ENCODE measurements at places on chromosomes 5 and 9.

DNA sequence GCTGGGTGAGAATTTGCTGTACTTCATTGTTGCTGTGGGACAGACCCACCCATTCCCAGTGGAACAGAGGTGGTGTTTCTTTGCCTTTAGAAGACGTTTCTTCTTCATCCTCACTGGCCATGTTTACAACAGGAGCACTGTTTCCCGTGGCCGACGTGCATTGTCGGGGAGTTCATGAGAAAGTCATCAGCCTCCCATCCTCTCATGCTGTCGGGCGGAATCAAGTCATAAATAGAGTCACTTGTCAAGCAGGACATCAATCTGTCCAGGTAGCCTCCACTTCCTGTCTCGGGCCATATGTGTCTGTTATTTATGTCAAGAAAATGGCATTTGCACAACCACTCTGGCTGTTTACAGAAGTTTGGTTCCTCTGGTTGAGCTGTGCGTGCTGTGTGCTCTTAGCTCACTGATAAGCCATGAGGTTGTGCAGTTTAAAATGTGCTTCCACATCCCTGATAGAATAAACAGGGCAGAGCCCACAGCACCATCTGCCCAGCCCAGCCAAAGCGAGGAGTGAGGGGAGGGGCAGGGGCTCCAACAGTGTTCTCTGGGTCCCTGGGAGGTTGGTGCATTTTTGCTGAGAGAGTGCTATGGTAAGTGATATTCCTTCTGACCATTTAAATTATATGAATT is 401.9 kb upstream of the IRX2 start:
- DNase-seq = no peak

DNA sequence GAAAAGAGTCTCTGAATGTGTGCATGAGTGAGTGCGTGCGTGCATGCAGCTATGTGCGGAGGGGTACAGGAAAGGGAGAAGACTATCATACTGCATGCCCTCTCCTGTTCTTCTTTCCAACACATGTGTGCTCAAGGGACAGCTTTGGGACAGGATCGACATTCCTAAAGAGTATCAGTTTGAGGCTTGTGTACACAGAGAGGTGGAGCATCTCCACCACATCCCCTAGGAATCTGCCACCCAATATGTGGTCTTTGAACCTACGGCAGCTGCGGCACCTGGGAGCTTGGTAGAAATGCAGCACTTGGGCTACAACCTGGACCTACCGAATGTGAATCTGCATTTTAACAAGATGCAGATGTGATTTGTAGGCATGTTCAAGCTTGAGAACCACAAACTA is 132.3 kb upstream of the GLRA1 start:
- DNase-seq = no peak

DNA sequence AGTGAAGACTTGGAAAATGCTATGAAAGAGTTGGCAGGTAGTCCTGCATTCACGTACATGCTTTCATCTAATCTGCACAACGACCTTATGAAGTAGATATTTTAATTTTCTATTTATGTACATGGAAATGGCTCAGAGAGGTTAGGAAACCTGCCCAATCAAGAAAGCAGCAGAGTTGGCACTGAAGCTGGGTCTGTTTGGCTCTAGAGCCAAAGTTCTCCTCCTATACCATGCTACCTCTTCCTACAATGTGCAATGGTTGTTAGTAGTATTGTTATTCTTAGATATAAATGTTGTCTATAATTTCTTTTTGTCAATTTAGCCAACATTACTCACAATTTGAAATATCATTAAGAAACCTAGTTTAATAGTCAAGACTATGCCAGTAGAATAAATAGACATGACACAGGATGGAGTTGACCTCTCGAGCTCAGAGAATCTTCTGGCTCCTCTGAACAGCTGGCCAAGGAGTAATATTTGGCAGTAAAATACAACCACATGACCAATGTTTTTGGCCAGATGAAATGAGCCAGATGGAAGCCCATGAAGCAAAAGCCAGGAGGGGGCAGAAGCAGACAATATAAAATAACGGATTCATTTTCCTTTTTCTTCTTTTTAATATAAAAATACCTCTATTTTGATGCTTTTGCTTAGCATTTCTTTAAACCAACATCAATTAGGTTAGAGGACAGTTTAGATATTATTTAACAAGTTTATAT is 542.3 kb downstream of the PDE4D start:
- no peak for DNase-seq

DNA sequence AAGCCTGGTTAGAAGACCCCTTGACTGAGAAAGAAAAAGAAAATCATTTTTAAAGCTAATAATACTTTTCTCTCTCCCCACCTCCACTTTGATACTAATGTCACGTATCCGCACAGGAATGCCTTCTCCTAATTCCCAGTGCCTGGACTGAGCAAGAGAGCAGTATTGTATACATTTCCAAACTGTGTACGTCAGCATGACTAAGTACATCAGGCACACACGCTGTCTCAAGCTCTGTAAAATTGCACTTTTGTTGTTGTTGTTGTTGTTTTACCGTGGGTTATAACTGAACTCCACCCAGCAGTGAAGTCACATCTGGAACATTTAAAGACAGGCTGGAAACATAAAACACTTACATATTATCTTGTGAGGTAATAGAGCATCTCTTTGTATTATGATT is 407.6 kb downstream of the DNAH5 start:
- DNase-seq = no peak

DNA sequence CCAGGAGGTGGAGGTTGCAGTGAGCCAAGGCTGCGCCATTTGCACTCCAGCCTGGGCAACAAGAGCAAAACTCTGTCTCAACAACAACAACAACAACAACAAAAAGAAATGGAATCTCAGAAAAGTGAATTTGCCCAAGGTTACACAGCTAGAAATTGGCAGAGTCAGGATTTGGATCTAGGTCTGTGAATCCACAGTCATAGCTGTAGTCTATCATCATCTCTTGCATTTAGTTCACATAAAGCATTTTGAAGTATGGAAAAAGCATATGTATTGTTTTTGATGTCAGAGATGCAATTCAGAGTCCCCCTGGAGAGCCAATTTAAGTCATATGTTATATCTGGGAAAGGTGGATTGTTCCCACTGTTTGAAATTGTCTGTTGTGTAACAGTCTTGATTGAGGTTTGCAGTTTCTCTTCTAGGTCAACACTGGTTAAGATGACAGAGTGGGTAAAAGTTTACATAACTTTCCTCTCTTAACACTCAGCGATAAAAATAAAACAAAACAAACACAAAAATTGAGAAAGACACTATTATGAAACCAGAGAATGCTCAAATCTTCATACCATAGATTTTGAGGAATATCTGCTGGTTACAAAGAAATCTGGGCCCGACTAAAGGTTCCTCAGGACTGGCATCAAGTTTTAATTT is 21.5 kb upstream of the GPR21 start:
- DNase-seq = no peak

DNA sequence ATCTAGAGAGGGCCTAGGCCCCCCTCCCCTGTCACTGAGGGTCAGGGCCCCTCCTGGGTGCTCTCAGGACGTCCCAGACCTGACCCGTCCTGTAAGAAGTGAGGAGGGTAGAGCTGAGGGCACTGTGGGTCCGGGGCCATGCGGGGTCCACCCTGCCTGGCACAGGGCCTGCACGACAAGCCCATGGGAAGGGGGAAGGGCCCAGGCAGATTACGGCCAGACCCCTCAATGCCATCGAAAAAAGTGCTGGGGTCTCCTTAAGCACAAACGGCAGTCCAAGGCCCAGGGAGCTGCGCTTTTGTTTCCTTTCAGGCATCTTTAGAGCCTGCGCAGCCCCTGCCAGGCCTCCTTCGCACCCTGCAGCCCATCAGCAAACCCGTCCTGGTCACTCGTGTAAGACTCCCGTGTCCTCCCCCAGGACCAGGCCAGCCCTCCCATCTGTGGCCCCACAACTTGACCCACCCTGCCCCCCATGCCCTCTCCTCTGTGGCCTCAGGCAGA is 4.4 kb upstream of the EXOC3 start:
- DNase-seq = no peak
